ENCODE measurements at places on chromosomes 1 and 21.

- peak; percentile 96 for DNase-seq
Measured at GRCh38 chr21:38984982-38985567, 179.3 kb downstream of the ETS2 start.

DNA sequence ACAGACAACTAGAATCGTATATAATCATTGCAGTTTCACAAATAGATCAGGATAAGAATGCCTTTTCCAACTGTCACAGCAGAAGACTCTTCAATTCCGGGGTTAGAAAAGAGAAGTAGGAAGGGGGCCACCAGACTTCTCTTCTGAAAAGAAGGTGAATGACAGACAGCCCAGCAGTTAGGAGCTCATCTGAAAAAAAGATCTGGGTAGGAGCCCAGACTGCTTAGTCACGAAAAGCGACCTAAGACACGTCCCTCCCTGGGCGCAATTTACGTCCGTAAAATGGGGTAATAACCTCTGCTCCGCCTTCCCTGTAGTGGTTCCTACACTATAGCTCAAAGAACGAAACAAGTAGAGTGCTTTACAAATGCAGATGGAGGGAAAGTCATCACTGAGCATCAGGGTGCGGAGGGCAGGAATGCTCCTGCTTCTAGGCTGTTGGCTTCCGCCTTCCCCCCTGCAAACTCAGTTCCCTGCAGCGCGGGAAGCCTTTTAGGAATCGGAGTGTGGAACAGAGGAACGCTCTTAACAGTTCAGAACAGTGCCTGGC lies 582 bp downstream of the ORC1 start:
- peak; percentile 92 for DNase-seq

DNA sequence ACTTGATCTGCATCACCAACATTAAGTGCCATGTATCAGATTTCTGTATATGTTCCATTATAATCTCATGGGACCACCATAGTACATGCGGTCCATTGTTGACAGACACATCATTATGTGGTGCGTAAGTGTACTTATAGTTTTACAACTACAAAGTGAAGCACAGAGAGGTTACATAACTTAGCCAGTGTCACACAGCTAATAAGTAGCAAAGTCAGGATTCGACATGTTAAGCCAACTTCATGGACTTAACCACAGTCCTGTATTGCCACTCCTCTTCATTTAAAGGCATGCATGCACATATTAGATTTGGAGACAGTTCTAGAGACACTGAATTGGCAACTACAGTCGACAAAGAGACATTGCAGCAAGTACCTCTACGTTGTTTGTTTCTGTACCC lies 120.5 kb downstream of the ATF6 start:
- no peak for DNase-seq

- DNase-seq: no peak
Measured at GRCh38 chr1:43990271-43991199, 864 bp upstream of the CCDC24 start.

DNA sequence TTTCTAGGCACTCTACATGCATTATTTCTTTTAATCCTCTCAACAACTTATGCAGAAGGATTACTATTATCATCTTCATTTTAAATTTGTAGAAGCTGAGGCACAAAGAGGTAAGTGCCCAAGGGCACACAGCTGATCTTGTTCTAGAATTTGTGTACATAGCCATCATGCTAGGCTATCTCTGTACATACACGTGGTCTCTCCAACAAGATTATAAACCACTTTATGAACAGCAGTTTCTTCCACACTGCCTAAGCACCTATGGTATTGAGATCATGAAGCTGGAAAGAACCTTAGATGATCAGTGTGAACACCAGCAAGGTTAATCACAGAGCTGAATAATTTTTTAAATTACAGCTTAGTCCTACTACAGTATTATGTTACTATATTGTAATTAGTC lies 28.9 kb downstream of the UCHL5 start:
- peak; percentile 26 for DNase-seq

GRCh38 chr1:65393347-65393746 lies 27.1 kb upstream of the LEPR start:
- DNase-seq: no peak

- no peak for DNase-seq
Measured at GRCh38 chr1:53608676-53609075, 130.3 kb downstream of the GLIS1 start.

- no peak for DNase-seq
Measured at GRCh38 chr1:226496453-226497015, 52.0 kb upstream of the STUM start.

GRCh38 chr21:16145052-16145451 lies 415.3 kb downstream of the USP25 start:
- no peak for DNase-seq

DNA sequence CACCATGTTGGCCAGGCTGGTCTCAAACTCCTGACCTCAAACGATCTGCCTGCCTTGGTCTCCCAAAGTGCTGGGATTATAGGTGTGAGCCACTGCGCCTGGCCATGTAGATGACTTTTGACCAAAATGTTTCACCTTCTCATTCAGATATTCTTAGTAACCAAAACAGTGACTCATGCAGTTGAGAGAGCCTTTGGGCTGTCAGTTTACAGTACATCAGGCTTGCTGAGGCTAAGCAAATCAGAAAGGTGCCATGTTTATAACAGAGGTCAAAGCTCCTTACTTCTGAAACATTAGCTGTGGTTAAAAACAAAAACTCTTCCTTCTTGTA lies 21.0 kb downstream of the CNIH4 start:
- DNase-seq: no peak

- DNase-seq: no peak
Measured at GRCh38 chr21:35871906-35872305, 188.4 kb downstream of the SETD4 start.

- no peak for DNase-seq
Measured at GRCh38 chr1:201252944-201253371, 30.3 kb upstream of the PKP1 start.

DNA sequence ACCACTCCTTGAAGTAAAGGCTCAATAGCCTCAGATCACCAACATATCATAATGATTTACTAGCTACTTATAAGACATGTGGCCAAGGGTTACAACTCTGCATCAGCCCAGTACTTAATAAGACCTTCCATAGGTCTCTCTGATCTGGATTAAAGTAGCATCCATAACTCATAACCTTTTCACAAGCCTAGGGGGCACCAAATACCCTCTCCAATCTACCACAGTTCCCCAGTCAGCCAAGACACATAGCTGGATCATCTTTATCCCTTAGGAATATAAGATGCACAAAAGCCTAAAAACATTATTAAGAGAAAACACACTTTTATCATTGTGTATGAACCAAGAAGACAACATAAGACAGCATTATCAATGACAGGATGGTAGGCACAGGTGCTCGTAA lies 22.1 kb downstream of the SSX2IP start:
- DNase-seq: peak; percentile 49

- no peak for DNase-seq
Measured at GRCh38 chr1:114355240-114355639, 155.8 kb downstream of the TRIM33 start.

DNA sequence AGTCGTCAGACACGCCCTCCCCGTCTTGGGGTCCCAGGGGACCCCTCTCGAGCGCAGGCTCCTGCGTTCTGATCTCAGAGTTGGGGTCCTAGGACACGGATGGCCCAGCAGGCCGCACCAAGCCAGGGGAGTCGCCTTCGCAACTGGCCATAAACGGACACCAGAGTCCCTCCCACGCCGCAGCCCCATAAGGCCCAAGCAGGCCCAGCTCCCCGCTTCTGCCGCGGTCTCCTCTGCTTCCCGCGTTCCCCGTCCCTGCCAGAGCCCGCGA lies 633 bp downstream of the DMRTA2 start:
- DNase-seq: no peak

GRCh38 chr1:64891448-64891825 lies 74.9 kb downstream of the JAK1 start:
- DNase-seq: no peak

DNA sequence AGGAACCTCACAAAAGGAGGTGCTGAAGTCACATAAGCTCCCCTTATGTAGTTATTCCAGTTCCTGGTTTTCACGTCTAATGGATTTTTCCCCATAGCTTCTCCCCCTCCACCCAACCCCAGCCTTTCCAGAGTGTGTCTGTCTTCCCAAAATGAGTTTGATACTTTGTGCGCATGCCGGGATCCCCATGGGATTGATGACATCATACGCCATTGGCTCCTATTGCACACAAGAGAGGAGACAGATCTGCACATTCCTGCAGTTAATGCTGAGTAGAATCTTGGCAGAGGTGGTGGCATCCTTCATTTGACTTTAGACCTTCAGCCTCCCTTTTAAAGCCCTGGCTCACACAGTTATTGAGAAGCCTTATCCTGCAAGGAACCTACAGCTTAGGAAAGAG lies 71.4 kb downstream of the DDR2 start:
- no peak for DNase-seq

GRCh38 chr1:101438359-101438758 lies 201.5 kb downstream of the S1PR1 start:
- no peak for DNase-seq

GRCh38 chr1:165495858-165496205 lies 48.0 kb upstream of the LRRC52 start:
- no peak for DNase-seq

DNA sequence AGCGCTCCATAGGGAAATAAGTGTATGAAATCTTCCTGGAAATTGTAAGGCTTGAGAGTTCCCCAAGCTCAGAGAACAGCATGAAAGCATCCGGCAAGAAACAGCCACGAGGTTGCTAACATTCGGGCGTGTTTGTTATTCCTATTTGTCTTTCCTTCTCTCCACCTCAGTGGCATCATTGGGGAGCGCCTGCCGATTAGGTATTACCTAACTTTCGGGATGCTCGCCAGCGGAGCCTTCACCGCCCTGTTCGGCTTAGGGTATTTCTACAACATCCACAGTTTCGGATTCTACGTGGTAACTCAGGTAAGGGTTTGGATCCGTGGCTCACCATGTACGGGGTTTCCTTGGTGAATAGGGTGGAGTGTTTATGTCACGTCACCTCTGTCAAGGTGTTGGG lies 25.7 kb downstream of the SLC37A1 start:
- DNase-seq: no peak

DNA sequence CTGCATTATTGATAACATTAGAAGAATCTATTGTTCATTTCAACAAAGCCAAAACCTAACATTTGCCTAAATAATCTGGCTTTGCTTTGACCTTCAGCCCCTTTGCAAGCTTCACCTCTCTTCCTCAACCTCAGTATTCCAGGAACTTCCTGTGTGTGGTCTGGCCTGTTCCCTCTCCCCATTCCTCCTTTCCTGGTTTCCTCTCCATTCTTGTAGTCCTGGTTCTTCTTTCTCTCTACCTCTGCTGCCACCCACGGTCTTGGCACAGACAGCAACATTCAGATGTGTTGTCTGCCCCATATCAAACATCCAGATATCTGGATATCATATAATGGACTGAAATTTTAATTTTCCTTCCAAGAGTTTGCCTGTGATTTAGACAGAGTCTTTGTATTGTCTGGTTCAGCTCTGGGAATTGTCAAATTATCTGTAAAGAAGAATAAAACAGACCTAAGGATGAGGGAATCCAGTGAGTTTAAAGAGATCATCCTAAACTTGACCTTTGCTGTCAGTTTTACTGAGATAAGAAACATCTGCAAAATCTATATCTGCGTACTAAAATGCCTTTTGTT lies 148.1 kb upstream of the KCTD3 start:
- no peak for DNase-seq

GRCh38 chr1:6024376-6024775 lies 21.3 kb upstream of the KCNAB2 start:
- no peak for DNase-seq

GRCh38 chr1:184036517-184036949 lies 995 bp downstream of the COLGALT2 start:
- no peak for DNase-seq

DNA sequence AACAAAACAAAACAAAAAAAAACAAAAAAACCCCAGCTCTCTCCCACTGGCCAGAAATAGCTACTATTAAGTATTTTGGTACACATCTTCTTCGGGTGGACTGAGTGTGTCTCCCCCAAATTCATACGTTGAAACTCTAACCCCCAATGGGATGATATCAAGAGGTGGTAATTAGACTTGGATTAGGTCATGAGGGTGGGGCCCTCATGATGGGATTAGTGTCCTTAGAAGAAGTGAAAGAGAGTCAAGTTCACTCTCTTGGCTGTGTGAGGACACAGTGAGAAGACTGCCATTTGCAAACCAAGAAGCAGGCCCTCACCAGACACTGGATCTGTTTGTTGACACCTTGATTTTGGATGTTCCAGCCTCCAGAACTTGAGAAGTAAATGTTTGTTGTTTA lies 116.9 kb downstream of the NOS1AP start:
- no peak for DNase-seq

- no peak for DNase-seq
Measured at GRCh38 chr1:62712336-62713243, 24.4 kb upstream of the DOCK7 start.
